Esophagus squamous epithelium (tissue), 5 donors: ENCODE measurements at places on chromosomes 12 and 14.

- no peak for DNase-seq
Measured at GRCh38 chr14:69625299-69626131, 14.1 kb downstream of the SUSD6 start.

GRCh38 chr12:76176940-76177339 lies 92.5 kb upstream of the NAP1L1 start:
- DNase-seq, result no peak

GRCh38 chr12:46546634-46547273 lies 174.2 kb upstream of the SLC38A2 start:
- DNase-seq, result no peak

- DNase-seq, result no peak
Measured at GRCh38 chr12:110042264-110042663, 6.1 kb downstream of the C12orf76 start.

GRCh38 chr14:99758121-99758821 lies 34.9 kb upstream of the EML1 start:
- DNase-seq, result no peak

DNA sequence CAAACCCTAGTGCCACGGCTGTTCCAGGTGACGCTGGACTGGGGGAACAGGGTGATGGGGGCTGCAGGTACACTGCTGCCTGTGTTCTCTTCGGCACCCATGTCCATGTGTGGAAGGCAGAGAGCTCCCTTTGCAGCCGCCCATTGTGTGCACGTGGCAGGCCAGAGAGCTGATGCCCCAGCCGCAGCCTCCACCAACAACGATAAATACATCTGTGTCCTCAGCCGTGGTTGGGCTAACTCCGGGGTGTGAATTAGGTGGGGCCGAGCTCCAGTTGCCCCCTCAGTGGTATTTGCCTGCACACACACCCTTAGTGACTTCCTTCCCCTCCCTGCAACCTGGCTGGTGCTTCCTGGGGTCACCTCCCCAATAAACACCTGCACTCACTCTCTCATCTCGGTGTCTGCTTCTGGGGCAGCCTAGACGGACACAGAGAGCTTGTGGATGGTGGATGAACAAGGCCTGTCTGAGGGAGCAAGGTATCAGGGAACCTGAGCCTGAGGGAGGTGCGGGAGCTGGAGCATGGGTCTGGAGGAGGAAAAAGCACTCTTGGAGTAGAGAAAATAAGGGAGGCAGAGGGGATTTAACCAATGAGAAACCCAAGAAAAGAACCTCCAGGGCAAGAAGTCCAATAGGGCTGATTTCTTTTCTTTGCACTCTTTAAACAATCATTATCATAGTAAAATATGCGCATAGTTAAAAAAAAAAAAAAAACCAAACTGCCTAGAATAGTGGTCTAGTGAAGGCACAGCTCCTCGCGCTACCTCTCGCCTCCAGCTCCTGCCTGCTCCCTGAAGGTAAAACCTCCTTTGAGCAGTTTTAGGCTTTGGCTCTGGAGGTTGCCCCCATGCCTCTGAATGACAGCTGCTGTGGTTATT lies 112.6 kb downstream of the ZNF664 start:
- no peak for DNase-seq

- DNase-seq, result no peak
Measured at GRCh38 chr12:116897476-116897875, 13.3 kb upstream of the FBXW8 start.
